ENCODE measurements at places on chromosomes 12 and 14.

- DNase-seq: no peak
Measured at GRCh38 chr14:104394409-104394851, 185.1 kb upstream of the C14orf180 start.

DNA sequence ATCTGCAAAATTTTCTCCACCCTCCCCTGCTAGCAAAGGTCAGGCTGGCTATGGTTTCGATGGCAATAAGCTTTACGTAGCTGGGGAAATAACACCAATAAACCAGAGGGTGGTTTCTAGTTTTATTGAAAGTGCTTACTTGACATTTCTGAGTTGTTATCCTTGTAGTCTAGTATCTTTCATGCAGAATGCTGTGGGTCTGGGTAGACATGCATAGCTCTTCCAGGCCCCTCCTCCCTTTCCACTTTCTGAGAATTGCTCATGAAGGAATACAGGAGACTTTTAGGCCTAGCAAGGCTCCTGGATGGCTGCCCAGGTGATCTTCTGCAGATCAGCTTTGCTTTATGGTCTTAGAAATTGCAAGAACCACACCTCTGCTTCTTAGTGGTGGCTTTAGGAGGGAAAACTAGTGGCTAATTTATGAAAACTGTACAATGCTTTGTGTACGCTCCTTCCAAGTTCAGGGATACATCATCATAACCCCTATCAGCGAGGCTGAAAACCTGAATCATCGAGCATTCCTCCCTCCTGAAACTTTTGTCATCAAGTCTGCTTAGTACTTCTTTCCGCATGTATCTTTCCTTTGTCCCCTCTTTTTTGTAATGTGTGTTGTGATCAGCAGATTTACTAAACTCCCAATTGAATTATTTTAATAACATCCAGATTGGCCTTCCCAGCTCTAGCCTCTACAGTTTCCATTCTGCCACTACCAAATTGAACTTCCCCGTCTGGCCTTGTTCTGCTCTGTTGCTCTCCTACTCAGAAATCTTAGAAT is 473.0 kb downstream of the RAD51B start:
- no peak for DNase-seq

- no peak for DNase-seq
Measured at GRCh38 chr14:76181546-76181945, 29.8 kb downstream of the GPATCH2L start.

DNA sequence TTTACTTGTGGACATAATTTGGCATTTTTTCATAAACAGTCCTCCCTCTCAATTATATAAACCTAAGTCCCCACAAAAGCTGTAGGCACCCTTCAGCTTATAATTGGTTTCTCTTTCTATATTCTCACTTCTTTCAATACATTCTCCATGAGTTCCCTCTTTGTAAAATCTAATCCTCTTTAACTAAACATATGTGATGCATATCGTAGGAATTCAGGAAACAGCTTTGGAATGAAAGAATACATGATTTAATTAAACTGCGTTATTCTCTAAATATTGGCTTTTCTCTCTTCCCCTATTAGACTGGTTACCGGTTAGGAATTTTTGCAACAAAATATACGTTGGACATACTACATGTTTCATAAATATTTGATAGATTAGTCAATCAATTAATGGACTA is 1122.6 kb downstream of the FLRT2 start:
- DNase-seq: no peak

DNA sequence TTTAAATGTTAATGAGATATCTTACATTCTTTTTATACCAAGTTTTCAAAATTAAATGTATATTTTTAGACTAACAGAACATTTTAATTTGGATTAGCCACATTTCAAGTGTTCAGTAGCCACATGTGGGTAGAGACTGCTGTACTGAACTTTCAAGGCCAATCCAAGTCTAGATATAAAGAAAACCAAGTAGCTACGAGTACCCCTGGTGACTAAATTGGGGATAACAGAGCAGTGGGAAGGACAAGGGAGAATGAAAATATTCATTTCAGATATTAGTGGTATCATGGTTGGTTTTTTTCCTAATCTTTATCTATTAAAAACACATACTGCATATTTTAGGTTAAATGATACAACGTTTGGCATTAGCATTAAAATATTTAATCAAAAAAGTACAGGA is 69.4 kb upstream of the RHOJ start:
- no peak for DNase-seq

- peak; percentile 5 for DNase-seq
Measured at GRCh38 chr12:3010214-3010930, 51.2 kb downstream of the TEAD4 start.

DNA sequence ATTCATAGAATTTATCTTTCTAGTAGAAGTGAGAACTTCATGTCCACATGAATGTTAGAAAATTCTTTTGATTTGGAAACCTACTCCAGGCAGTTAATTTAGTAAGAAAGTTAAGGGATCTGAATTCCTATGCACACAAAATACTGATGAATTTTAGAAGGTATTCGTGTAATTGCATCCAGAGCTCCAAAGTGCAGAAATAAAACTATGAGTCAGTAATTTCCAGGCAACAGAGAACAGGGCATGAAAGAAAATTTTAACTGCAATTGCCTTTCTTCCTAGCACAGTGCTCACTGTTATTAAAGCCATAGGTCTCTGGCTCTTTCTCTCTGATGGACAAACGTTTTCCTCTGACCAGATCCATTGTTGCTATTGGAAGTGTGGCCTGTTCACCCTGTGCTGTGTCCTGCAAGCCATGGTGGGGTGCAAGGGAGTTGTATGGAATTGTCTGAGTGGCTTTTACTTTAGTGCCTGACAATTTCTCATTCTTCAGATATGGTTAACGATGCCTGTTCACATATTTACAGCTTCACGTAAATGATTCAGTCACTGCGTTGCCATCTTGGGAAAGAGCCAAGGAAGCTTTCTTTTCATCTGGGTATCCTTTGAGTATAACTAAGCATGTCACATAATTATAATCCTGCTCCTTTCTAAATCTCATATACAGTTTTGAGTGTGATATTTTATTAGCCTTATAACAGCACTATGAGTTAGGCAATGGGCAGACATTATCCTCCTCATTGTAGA is 145.1 kb downstream of the ACSS3 start:
- DNase-seq: no peak

- DNase-seq: no peak
Measured at GRCh38 chr12:75870878-75871277, 160.7 kb downstream of the PHLDA1 start.

DNA sequence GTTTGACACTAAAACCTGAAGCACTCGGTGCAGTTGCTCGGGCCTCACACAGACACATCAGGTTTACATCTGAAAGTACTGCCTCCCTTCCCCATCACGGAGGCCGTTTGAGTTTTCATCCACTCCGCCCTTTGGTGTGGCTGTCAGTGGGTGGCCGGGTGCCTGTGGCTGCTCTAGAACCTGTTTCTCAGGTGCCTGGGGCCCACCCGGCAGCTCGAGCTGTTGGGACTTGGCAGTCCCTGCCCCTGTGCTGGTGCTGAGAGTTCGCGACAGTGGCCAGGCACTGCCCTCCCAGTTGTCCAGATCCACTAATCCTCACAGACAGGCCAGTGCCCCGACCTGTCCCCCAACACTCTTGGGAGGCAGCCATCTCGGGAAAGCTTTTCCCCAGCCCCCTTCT is 22.4 kb downstream of the XRCC3 start:
- DNase-seq: no peak

DNA sequence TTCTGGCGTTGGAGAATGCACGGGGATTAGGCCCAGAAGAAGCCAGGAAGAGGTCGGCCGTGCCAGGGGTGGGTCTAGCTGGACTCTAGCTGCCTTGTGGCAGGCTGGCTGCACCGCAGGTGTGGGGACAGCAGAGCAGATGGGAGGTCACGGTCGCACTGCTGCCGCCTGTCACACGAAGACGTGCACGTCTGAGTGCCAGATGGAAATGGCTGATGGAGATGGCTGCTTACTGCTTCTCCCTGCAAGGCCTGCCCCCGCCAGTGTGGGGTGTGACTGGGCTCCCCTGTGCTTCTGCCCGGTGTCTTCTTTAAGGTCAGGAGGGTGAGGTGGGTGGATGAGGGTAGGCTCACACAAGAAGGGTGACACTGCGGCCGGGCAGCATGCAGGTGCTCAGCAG is 79.0 kb downstream of the MOK start:
- no peak for DNase-seq

DNA sequence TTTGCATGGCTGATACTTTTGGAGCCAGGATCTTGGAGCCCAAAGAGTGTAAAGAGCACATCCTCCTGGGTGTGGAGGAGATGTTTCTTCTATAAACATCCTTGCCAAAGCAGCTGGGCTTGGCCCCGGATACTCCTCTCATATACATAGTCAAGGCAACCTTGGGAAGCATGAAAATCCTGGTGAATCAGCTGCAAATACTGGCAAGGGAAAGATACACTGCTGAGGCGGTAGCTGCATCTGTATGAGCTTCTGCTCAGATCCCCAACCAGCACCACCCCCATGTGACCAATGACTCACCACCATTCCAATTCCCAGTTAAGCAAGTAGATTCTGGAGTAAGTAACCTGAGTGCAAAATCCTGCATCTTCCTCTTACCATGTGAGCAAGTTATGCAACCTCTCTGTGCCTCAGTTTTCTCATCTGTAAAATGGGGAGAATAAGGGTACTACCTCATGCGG is 567.4 kb downstream of the MED13L start:
- DNase-seq: no peak

GRCh38 chr12:92452763-92453162 is 250.0 kb upstream of the PLEKHG7 start:
- DNase-seq: no peak
